ENCODE measurements at places on chromosomes 13 and 19. TPM values are rescaled to one million over a fixed set of nuclear protein-coding genes. Genes with fewer than 3 reads are reported as not detected.

DNA sequence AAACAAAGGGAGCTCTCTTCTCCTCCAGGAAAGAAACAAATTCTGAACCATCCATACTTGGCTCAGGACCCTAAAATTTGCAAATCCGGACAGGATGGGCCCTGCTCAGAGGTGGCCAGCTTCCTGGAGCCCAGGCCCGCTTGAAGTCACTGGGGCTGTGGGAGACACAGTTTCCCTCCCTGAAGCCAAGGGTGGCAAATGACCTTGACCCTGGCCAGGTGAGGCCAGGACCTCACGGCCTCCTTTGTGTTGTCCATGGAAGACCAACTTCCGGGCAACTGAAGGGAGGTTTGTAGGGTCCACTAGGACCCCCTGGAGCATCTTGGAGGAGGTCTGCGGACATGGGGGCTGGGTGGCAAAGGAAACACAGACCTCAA lies 5.5 kb downstream of the NANOS3 start:
- no peak for DNase-seq
- no peak overlapping the region for H3K27ac ChIP-seq
- no peaks in the 10 kb centered on the region for H3K27me3 ChIP-seq

ZNF154 gene
- total RNA-seq = 7.0 TPM

DNA sequence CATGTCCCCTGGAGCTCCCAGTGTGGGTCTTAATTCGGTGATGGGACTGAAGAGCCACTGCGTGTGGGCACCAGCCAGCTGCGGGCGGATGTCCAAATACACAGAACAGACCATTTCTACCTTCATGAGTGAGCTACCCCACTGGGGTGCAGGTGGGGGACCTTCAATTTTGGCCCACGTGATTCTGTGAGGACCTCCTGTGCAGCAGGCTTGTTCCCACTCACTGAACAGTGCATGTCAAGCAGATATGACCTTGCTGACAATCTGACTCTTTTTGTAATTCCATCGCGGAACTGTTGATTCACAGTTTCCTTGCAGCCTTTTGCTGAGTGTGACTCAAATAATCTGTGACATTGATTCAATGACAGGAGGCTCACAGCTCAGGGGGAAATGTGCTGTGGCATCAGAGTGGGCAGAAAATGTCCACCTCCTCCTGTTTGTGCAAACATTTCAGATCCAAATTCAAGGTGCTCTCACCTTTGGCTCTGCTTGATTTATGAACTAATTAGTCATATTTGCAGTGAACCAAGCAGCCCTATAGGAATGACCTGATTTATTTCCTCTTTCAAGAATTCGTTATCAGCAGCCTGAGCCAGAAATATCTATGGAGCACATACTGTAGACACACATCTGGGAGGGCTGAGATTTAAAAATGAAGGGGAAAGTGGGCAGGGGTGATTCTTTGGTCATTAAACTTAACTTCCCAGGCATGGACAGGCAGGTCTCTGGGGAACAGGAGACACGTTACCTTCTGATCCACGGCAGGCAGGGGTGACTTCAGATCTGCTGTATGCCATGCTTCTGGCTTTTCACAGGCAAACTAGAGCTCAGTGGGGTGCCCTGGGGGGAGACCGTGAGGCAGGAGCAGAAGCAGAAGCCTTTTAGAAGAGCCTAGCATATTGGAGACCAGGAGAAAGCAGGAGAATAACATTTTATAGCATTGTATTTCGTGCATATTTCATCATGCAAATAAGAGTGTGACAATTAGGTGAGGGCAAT lies 170.0 kb upstream of the KL start:
- H3K36me3 ChIP-seq = no peaks in the 10 kb centered on the region
- no peak overlapping the region for H3K4me3 ChIP-seq
- H3K27ac ChIP-seq = no peak overlapping the region
- H3K4me1 ChIP-seq = no peaks in the 10 kb centered on the region
- no peak for DNase-seq
- no peaks in the 10 kb centered on the region for H3K27me3 ChIP-seq

GRIK5 gene
- 0.29 TPM for total RNA-seq

ZNF296 gene
- 2.0 TPM for total RNA-seq

NKPD1 gene
- total RNA-seq = not detected

DNA sequence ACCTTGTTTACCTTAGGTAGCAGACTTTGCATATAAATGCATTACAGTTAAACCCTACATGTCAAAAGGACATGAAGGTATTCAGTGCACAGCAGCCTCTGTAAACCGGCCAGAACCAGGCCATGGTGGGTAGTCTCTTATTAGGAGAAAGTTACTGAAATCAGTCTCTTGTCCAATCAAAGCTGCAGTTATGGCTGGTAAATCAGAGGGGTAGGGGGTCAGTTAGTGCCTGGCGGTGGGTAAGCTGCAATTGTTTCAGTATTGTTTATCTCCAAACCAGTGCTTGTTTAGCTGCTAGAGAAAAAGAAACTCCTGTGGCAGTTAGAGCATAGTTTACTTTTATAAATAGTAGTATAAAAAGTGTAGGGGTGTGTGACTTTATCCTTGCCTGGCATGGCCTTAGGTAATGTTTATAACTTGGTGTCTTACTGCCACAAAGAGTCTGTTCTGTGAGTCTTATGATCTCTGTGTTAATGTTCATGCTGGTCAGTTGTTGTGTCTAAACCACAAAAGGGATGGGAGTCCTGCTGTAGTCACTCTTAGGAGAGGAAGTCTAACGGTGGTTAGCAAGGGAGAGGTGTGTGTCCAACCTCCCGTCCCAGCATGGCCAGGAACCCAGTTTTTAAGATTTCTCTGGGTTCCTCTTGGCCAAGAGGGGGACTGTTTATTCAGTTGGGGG lies 28.0 kb downstream of the CHST8 start:
- DNase-seq = no peak
- H3K27ac ChIP-seq = no peak overlapping the region
- H3K27me3 ChIP-seq = no peaks in the 10 kb centered on the region
- H3K4me1 ChIP-seq = no peaks in the 10 kb centered on the region
- no peak overlapping the region for H3K4me3 ChIP-seq

- DNase-seq = no peak
- H3K4me3 ChIP-seq = no peak overlapping the region
- H3K36me3 ChIP-seq = no peaks in the 10 kb centered on the region
- H3K4me1 ChIP-seq = no peaks in the 10 kb centered on the region
- H3K27ac ChIP-seq = no peak overlapping the region
Measured at GRCh38 chr13:57832187-57832586, 200.6 kb downstream of the PCDH17 start.

WDR87 gene
- not detected for total RNA-seq

Measured in left lung (tissue), 14 donors.